Amniotic stem cell (primary cell): ENCODE measurements at places on chromosomes 2 and 18.
A peak's percentile ranks its signal among the peaks of the same experiment; 100 is the strongest.

DNA sequence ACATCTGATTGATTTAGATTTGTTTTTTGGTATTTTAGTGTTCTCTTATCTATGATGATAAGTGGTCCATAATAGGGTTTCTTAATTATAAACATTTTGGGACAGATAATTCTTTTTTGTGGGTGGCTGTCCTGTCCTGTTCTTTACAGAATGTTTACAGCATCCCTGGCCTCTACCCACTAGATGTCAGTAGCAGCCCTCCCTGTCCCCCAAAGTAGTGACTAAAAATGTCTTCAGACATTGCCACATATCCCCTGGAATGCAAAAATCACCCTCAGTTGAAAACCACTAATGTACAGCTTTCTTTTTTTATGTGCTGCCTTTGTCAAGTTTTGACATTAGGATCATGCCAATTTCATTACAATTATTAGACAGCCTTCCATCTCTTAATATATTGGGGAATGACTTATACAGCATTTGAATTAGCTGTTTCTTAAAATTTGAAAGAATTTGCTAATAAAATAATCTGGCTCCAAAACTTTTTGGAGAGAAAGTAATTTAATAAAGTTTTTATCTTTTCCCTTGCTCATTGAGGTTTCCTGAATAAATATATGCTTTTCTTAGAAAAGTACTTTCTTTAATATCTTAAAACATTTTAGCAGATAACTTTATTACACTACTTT lies 19.5 kb downstream of the WIPF1 start:
- DNase-seq = peak; percentile 24

- no peak for DNase-seq
Measured at GRCh38 chr2:86139981-86140380, 33.9 kb downstream of the PTCD3 start.

GRCh38 chr2:138724327-138724726 lies 55.9 kb downstream of the NXPH2 start:
- DNase-seq = no peak

GRCh38 chr2:14480906-14481305 lies 151.6 kb upstream of the LRATD1 start:
- DNase-seq = no peak

DNA sequence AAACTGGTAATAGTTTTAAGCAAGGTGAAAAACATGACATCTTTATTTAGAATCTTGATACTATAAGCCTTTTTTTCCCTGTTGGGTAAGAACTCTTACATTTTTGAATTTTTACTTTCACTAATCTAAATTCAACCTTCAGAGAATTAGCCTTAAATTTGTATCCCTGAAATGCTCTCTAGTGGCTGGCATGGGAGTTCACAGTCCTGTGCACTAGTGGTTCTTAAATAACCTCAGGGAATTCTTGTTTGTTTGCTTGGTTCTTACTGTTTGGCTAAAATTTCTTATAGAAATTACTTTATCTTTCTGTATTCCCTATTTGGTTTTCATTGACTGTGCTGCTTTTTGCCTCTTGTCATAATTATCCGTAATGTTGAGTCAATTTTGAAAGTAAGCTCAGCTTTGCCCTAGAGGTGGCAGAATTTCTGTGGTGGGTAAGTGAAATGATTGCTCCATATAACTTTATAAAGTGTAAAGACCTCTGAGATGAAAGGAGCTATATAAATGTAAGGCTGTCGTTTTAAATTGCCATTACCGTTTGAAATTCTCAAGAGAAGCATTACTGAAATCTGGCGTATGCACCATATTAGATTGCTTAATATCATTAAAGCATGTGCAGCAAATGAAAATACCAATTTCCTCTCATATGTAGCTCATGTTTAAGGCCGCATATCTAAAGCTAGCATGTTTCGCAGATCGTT lies 391.3 kb upstream of the FIGN start:
- no peak for DNase-seq

DNA sequence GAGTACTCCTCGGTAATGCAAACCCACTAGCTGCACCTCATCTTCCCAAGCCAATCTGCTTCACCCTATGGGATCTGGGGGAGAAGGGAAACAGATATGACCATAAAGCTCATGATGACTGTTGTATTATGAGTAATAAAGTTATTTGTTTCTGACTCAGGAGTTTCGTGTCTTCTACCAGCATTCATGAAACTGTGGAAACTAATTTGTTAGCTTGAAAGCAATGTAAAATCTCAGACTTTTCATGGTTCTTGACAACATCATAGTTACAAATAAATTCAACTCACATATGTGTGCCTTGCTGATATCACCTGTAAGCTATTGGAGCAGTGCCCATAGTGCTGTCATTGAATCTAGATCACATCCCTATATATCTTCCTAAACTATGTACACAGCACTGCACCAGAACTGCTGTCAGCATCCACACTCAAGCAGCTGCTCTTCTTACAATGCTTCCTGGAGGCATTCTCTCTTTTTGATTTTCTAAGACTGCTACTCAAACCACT lies 135.6 kb upstream of the KYNU start:
- DNase-seq = no peak

DNA sequence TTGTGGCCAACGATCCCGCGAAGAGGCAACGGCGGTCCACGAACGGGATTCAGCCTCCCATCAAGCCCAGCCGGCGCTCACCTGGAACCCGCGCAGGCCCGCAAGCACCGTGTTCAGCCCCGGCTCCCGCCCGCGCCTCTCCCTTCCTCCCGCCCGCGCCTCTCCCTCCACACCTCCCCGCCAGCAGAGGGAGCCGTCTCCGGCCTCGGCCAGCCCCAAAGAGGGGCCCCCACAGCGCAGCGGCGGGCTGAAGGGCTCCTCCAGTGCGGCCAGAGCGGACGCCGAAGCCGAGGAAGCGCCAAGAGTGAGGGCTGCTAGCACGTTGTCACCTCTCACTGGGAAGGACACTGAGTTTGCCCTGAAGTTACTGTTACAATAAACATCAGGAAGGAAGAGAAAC lies 55.3 kb upstream of the LAPTM4A start:
- DNase-seq = no peak
